ACHN (cell line): ENCODE measurements at places on chromosomes 7 and 10.

DNA sequence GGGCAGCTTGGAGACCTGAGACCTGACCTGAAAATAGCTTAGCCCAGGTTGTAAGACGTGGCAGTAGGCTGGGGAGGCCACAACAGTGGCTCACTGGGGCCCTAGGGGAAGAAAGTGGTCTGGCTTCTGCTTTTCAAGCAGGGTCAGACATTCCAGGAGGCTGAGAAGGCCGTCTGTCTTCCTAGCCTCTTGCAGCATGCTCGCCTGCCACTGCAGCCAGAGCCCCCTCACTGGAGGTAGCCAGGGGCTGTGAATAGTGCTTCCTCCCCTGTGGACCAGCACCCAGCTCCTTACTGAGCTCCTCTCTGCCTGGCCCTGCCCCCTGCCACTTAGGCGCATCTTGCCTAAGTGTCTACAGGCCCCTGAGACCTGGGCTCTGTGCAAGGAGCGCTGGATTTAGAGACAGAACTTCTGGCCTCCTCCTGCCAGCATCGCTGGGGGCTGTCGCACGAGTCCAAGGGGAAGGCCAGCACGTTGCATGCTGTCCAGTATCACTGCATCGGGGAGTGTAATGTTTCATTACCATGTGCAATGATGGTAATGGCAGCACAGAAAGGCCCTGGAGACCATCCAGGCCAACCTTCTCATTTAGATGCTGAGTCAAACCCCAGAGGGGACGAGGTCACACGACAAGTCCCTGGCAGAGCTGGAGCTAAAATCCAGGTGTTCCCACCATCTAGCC, 12.7 kb downstream of the ZMIZ1 start:
- DNase-seq, result peak; percentile 24

- peak; percentile 72 for DNase-seq
Observed at GRCh38 chr10:110500515-110500905, 2.8 kb downstream of the DUSP5 start.

- DNase-seq, result no peak
Observed at GRCh38 chr10:27252267-27253000, 11.8 kb upstream of the ACBD5 start.

DNA sequence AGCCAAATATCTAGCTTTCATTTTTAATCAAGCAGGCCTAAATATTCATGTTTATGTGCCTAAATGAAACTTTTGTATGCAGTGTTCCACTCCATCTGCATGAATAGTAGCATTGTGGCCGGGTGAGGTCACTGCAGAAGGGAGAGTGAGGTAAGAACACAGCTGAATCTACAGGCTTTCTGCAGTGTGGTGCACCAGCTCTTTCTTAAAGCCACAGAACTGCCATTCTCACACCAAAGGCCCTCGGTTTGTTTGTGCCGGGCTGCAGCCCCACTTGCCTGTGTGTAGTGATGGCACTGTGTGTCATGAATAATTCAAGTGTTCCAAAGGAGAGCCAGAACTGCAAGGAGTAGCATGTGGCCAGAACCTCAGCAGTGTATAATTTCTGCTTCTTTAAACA, 204.1 kb downstream of the TRIL start:
- peak; percentile 63 for DNase-seq

DNA sequence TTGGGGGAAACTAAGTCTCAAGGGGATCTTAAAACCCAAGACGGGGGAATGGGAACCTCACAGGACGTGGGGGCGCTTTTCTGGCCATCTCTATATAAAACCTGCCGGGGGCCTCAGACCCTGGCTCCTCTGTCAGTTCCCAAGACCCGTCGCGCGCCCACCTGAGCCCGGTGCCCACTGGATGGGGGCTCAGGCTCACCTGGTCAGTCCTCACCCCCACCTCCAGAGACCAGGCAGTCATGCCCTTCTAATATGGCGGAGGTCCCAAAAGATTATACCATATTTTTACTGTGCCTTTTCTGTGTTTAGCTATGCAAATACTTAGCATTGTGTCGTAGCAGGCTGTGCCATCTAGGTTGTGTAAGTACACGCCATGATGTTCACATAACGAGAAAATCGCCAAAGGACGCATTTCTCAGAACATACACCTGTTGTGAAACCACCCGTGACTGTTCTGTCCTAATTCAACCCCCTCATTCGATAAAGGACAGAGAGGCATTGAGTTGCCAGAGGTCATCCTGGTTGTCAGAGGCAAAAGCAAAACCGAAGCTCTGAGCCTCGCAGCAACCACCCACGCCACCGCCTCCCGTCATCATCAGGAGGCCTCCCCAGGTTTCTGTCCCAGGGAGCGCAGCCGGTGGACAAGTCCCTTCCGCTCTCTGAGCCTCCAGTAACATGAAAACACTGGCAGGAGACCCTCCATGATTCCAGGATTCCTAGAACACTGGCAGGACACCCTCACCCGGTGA, 28.9 kb downstream of the OAT start:
- DNase-seq, result no peak

GRCh38 chr10:26095781-26096180, 120.8 kb upstream of the GAD2 start:
- DNase-seq, result no peak

- DNase-seq, result no peak
Observed at GRCh38 chr7:52475001-52475582, 560.3 kb upstream of the POM121L12 start.

DNA sequence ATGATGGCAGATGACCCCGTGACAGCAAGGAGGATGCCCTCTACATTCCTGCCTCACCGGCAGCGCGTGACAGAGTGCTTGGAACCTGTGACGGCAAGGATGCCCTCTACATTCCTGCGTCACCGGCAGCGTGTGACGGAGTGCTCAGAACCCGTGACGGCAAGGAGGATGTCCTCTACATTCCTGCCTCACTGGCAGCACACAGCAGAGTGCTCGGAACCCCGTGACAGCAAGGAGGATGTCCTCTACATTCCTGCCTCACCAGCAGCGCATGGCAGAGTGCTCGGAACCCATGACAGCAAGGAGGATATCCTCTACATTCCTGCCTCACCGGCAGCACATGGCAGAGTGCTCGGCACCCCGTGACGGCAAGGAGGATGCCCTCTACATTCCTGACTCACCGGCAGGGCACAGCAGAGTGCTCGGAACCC, 231.0 kb downstream of the DIP2C start:
- peak; percentile 85 for DNase-seq

DNA sequence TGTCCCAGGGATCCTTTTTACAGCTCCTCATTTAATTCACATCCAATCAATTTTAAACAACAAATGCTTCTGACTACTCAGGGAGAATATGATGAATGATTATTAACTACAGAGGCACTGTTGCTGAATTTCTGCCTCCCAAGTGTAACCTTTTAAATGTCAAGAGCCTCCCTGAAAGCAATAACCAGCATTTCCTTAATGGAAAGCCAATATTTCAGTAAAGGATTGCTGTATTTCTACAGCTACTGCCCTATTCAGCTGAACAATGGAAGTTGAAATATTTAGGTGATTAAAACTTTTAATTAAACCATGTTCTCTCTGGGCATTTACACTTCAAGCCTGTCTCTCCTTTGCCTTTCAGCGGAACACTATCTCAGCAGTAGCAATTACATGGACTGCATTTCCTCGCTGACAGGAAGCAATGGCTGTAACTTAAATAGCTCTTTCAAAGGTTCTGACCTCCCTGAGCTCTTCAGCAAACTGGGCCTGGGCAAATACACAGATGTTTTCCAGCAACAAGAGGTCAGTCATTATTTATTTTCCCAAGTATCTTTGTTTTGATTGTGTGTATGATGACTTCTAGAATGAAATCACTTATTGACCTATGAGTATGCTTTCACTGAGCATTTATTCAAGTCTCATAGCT, 304.7 kb downstream of the BICC1 start:
- no peak for DNase-seq

- DNase-seq, result no peak
Observed at GRCh38 chr10:70500368-70500767, 21.8 kb downstream of the PALD1 start.

- peak; percentile 72 for DNase-seq
Observed at GRCh38 chr10:104809288-104810090, 168.4 kb downstream of the SORCS3 start.

- DNase-seq, result peak; percentile 52
Observed at GRCh38 chr10:29471544-29471859, 163.3 kb downstream of the SVIL start.

GRCh38 chr7:151764056-151764920, 112.6 kb downstream of the PRKAG2 start:
- no peak for DNase-seq
